ENCODE measurements at places on chromosomes 3 and 15.

- no peak for DNase-seq
These were observed 9.6 kb upstream of the USP8 start for GRCh38 chr15:50414624-50415023.

DNA sequence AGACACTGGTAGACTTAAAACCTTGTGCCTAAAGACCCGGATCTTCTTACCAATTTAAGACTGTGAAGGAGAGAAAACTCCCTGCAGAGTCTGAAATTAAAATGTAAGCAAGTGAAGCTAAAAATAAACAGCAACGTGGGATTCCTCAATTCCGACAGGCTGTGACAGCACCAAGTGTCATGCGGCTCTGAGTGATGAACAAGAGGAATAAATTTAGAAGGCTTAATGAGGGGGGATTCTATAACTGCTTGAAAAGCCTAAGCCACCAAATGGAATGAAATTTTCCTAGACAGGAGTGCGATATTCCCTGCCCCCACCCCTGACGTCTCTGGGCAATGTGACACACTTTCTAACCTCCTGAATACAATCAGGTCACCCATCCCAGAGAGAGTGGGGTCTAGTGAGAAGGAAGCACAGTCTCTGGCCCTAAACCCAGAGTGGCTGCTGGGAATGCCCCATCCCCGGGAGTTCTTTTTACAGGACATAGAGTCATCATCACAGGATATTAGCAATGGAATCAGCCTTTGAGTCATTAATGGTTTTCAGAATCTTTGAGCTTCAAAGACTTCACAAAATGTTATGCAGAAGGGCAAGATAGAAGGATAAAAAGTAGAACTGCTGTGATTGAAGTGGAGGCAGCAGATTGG lies 114.3 kb downstream of the EDEM1 start:
- DNase-seq = no peak

DNA sequence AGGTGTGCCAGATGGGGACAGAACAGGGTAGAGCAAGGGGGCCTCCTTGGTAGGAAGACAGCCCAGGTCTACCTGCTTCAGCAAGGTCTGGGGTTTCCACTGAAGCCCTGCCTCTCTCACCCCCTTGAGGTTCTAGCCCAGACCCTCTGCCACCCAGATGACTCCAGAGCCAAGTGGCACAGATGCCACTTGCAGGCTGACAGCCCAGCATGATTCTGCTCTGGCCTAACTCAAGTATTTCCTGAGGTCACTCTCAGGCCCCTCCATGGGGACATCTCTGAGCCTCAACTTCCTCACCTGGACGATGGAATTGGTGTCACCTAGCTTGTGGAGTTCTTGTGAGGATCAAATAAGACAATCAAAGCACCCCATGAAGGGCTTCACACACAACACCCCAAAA lies 23.9 kb downstream of the PLXNB1 start:
- no peak for DNase-seq

GRCh38 chr3:196227121-196227561 lies 10.8 kb downstream of the SLC51A start:
- no peak for DNase-seq

- DNase-seq = no peak
These were observed 317.7 kb upstream of the ONECUT1 start for GRCh38 chr15:53107855-53108254.

GRCh38 chr3:38739396-38739689 lies 76.7 kb downstream of the SCN10A start:
- no peak for DNase-seq

GRCh38 chr3:141294301-141294700 lies 62.7 kb downstream of the PXYLP1 start:
- DNase-seq = no peak

GRCh38 chr3:143970773-143971358 lies 757 bp upstream of the DIPK2A start:
- DNase-seq = peak; percentile 38

- no peak for DNase-seq
These were observed 72.5 kb upstream of the AGTR1 start for GRCh38 chr3:148625095-148625736.
